HT1080 (cell line): ENCODE measurements at places on chromosomes 5 and 9. TPM values are rescaled to one million over a fixed set of nuclear protein-coding genes. Genes with fewer than 3 reads are reported as not detected.

Gene SPINK4
- total RNA-seq = not detected in 2 replicates

GRCh38 chr5:138508958-138509357 lies 34.1 kb downstream of the ETF1 start:
- no peak for DNase-seq

- DNase-seq = no peak
These were observed 3.6 kb downstream of the ZFP2 start for GRCh38 chr5:178899289-178899688.

DNA sequence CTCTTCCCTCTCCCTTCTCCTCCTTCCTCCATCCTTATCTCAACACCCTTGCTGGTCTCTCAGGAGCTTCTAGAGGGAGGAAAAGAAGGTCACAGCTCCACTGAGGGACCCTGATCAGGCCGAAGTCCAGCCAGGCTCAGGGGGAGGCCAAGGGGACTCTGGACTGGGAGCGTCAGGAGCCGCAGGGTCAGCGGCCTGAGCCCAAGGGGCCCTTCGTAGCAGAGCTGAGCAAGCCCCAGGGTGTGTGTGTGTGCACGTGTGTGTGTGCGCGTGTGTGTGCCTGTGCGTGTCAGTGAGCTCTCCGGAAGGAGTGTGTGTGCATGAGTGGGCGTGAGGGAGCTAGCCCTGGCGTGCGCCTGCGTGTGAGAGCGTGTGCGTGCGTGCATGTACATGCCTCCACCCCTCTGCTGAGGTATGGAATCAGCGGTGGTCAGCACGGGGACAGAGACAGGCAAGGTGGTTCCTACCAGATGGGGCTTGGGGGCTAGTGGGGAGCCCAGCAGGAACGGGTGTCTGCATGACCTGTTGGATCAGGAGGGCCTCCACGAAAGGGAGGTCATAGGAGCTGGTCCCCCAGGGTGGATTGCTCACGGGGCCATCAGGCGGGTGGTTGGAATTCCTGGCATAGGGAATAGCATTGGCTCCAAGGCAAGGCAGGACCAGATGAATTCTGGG lies 10.0 kb upstream of the AGPAT2 start:
- DNase-seq = no peak
